Cortex of kidney (tissue), 1 donor: ENCODE measurements at places on chromosomes 1 and 21.

DNA sequence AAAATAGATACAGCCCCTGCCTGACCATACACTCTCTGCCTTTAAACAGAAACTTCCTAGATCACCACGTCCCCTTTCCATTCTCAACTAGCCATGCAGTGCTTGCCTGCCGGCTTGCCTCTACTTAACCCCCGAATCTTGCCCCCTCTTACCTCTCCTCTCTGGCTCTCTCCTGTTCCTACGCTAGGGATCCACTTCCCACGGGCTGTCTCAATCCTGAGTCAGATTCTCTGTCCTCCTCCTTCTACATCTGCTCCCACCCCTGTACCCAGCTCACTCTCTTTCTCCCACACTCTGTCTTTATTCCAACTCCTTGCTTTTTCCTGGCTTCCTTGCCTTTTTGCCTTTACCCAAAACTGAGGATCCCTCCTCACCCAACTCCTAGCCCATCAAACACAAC, 29.3 kb downstream of the ATF3 start:
- no peak for DNase-seq

DNA sequence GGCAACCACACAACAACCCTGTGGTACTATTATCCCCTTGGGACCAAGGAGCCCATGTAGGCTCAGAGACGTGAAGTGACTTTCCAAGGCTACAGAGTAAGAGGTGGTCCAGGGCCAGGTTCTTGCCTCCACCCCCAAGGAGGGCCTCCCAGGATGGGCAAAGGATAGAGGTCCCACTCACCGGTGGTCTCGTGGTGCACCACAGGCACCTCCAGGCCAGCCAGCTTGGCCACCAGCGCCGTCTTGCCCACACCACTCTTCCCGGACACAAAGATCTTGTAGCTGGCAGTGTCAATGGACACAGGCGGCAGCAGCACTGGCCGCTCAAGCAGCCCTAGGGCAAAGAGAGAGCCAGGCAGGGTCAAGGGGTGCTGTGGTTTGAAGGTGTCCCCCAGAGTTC, 3.6 kb downstream of the CPLANE2 start:
- DNase-seq = no peak

- no peak for DNase-seq
These were observed 24.9 kb upstream of the APCS start for GRCh38 chr1:159562680-159563079.

GRCh38 chr21:44415073-44416025, 40.0 kb upstream of the LRRC3 start:
- no peak for DNase-seq

DNA sequence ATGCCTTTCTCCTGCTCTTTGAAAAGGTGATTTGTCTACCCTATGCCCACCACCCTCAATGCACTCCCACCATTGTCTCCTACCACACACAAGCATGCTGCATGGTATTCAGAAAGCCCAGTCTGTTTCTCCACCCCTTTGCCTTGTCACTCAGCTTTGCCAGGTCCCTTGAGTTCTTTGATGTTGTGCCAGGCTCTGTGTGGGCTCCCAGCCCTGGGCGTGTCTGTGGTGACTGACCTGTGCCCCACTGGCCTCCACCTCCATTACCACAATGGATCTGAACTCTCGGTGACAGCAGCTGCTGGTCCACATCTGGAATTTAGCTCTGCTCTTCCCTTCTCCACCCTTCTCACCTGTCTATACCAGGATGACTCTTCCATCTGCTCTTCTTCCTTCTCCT, 34.9 kb downstream of the ATP2B4 start:
- no peak for DNase-seq

DNA sequence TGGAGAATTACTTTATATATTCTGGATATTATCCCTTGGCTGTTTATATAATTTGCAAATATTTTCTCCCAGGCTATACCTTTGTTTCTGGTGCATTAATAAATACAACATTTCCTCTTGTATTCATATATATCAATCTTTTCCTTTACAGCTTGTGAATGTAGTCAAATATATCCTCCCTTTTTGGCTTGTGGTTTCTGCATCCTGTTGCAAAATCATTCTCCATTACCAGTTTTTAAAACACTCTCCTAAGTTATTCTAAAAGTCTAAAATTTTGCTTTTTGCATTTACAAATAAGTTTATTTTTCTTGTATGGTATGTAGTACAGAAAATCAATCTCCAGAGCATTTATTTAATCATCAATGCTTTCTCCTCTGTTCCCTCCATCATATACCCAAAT, 909.4 kb downstream of the ADGRL2 start:
- no peak for DNase-seq

GRCh38 chr1:40183055-40183710, 22.0 kb downstream of the RLF start:
- DNase-seq = no peak

DNA sequence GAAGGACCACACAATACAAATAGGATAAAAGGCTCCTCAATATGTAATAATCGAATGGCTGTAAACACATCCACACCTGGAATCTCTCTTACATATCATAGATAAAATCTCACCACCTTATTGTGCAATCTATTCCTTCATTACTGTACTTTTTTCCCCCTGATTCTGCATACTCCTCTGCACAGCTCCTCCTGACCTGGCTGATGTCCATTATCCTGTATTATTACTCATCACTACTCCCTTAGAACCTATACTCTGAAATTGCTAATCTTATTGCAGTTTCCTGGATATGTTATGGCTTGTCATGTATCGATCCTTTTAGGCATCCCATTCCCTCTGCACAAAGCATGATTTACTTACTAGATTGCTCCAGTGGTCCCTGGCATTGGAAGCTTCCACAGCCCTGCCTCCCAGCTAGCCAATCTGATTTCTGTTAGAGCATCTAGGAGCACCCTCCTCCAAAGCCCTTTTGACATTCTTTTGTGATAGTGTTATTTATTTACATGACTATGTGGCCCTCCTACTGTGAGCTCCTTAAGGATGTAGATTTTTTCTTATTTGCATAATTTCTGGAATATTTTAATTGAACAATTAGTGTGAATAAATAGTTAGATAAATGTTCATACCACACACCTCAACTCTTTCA, 24.2 kb upstream of the PHGDH start:
- DNase-seq = no peak

GRCh38 chr1:53553734-53554509, 94.7 kb downstream of the DMRTB1 start:
- DNase-seq = no peak
